ENCODE measurements at places on chromosomes 7 and 10. TPM values are rescaled to one million over a fixed set of nuclear protein-coding genes. Genes with fewer than 3 reads are reported as not detected.
A peak's percentile ranks its signal among the peaks of the same experiment; 100 is the strongest.

DNA sequence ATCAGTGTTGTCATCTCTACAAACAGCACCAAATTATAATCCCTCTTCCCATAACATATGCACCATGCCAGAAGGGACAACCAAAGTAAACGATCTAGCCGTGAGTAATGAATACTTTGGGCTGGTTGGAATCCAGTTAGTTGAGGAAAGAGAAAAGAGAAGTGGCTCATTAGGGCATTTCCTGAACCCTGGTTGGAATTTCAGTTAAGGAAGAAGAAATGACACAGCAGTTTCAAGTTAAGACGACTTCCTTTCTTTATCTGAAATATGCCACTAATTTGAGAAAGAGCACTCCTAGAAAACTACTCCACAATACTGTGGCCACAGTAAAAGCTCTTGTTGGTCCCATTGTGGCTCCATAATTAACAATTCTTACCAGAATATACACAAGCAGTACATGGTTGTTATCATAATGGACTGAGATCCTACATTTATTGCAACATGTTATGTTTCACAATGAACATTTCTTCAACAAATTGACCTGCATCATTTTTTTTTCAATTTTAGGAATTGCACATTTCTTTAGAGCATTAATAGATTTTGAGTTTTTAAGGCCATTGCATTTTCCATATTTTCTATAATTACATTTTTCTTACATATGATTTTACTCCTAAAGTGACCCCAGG is at the start of gene TFEC:
TFEC (minus strand) TSS at position 113 of the 626 bp plus-strand sequence. CDS start 46,322 bp downstream, outside the sequence.
- no peak within 1 kb of the TSS for H3K4me3 ChIP-seq
- no peaks in the 10 kb centered on the region for H3K4me1 ChIP-seq
- H3K27ac ChIP-seq, result no peak within 1 kb of the TSS
- no peaks in the 10 kb centered on the region for H3K27me3 ChIP-seq
- no peaks in the 10 kb centered on the region for H3K36me3 ChIP-seq

DNA sequence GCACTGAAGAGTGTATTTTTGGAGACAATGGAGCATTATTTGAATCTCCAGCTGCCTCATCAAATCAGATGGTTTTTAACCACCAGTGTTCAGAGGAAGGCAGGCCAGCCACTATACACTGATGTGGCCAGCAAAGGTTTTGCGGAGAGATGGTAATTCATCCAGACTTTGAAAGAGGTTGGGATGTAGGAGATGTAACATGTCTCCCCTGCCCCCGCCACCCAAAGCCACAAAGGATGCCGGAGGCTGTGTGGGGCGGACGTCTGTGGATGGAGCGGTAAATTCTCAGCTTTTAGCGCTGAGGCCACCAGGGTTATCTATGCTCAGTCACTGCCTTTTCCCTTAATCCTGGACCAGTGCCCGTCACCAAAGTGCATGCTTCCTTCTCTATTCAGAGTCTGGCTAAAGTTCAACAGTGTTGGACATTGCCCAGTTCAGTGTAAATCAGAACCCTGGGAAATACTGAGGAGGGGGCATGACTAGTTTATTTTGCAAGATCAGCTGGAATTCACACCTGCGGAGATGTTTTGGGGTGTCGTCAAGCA is 3.7 kb upstream of the TRIP6 start:
- H3K4me3 ChIP-seq, result no peak overlapping the region
- no peak overlapping the region for H3K27ac ChIP-seq
- no peaks in the 10 kb centered on the region for H3K36me3 ChIP-seq
- peak; percentile 63 for DNase-seq
- H3K27me3 ChIP-seq, result no peaks in the 10 kb centered on the region

Gene PTF1A
- total RNA-seq, result not detected

GRCh38 chr7:75638594-75639070 is 100.1 kb downstream of the HIP1 start:
- H3K4me1 ChIP-seq, result no peaks in the 10 kb centered on the region
- DNase-seq, result peak; percentile 40
- no peaks in the 10 kb centered on the region for H3K27me3 ChIP-seq
- no peaks in the 10 kb centered on the region for H3K36me3 ChIP-seq

DNA sequence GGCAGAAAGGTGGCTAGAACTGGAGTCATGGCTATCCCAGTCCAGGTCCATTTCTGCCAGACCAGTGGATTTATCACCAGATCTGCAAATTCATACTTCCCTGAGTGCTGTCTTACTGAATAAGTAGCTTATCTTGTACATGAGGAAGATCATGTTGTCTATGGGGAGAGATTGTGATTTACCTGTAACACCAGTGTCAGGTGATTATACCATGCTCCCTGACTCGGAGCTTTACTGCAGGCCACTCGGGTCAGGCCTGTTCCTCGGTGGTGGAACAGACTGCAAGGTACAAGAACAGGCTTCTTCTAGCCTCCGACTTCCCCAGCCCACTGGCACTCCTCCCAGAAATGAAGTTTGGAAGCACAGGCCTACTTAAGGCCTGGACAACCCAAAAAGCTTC is 42.6 kb upstream of the DLG5 start:
- no peak overlapping the region for H3K4me3 ChIP-seq
- H3K36me3 ChIP-seq, result no peaks in the 10 kb centered on the region
- no peak for DNase-seq
- no peaks in the 10 kb centered on the region for H3K4me1 ChIP-seq

Gene SLC29A4
- 4.6 TPM for total RNA-seq

Gene ASAH2
- 5.0 TPM for total RNA-seq

- H3K4me1 ChIP-seq, result peaks cover 23% of the 10 kb centered on the region
- peak; percentile 91 for DNase-seq
- no peak overlapping the region for H3K4me3 ChIP-seq
- no peaks in the 10 kb centered on the region for H3K27me3 ChIP-seq
- no peaks in the 10 kb centered on the region for H3K36me3 ChIP-seq
These were observed 192.3 kb downstream of the REEP3 start for GRCh38 chr10:63713191-63714144.

DNA sequence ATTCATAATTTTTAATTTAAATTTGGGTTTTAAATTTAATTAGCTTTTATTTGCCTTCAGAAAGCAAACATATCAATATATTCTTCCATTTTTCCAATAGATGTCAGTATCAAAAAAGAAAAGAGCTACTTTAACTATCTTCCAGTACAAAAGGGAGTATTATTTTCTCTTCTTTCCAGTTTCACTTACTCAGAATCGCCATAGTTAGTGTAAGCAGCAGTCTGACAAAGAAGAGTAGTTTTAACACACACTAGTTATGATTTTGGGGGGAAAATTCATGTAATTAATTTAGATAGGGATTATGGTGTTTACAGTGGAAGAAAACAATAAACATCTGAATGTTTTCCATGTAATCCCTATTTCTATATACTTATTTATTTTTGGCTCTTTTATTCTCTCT is 272.6 kb upstream of the DGKB start:
- H3K4me3 ChIP-seq, result no peak overlapping the region
- no peaks in the 10 kb centered on the region for H3K27me3 ChIP-seq
- no peak for DNase-seq
- no peak overlapping the region for H3K27ac ChIP-seq

GRCh38 chr7:32068411-32069101 is 1.7 kb downstream of the PDE1C start:
- H3K4me3 ChIP-seq, result no peak overlapping the region
- no peak for DNase-seq
- no peaks in the 10 kb centered on the region for H3K36me3 ChIP-seq
- H3K4me1 ChIP-seq, result no peaks in the 10 kb centered on the region
- no peak overlapping the region for H3K27ac ChIP-seq

GRCh38 chr7:94507462-94507861 is 2.1 kb upstream of the CASD1 start:
- no peak overlapping the region for H3K4me3 ChIP-seq
- no peak for DNase-seq
- H3K27me3 ChIP-seq, result no peaks in the 10 kb centered on the region
- peak overlapping the region; percentile 96 for H3K27ac ChIP-seq
- H3K36me3 ChIP-seq, result no peaks in the 10 kb centered on the region
- H3K4me1 ChIP-seq, result peaks cover 12% of the 10 kb centered on the region

Gene MKRN1
- total RNA-seq, result 175 TPM

DNA sequence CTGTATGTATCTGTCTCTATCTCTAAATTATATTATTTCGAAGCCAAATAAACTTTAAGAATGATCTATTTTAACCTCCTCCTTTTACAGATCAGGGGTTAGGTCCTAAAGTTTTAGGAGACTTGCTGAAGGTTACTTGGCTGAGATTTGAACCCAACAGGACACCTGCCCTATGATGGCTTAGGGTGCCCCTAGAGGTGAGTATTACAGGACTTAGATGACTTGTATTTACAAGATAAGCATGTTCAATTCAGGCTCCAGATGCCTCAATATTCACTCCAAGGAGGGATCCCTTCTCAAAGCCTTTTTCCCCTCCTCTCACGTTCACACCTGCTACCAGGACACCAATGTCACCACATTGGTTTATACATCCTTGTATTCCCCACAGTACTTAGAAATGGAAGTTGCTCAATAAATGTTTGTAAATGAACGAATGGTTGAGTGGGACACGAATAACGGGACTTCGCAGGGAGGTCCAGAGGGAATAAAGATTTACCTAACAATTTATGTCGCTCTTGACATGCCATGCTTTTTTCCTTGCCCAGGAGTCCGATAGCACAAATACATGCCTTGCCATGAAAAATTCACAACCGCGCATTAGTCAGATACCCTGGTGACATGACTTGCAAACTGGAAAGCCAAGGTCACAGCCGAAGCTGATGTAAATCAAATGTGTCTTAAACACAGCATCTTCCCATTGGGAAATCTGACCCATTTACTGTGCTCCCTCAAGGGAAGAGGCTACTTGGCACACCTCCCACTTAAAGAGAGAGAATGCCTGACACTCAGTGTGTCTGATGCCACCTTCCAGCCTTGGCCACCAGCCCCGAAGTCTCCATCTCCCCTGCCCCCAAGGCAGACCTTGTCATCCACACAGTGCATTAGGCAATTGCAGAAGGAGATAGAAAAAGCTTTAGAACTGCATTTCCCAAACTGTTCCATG is 872.2 kb upstream of the AUTS2 start:
- no peak overlapping the region for H3K4me3 ChIP-seq
- H3K36me3 ChIP-seq, result no peaks in the 10 kb centered on the region
- H3K27me3 ChIP-seq, result no peaks in the 10 kb centered on the region
- H3K27ac ChIP-seq, result no peak overlapping the region
- no peak for DNase-seq
- no peaks in the 10 kb centered on the region for H3K4me1 ChIP-seq

DNA sequence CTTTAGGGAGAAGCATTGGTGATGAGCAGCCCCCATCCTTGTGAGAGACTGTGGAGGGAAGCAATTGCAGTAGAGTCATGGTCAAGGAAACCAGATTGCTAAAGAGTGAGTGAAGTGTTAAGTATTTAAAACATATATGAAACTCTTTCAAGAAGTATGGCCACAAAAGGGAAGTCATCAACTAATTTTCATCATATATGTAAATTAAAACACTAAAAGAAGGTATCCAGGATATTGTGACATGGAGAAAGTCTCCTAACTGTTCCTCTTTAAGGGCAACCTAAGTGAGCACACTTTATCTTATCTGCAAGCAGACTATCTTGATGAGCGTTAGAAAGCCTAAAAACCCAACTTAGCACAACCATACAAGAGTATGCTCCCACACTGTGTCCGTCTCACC is 69.7 kb downstream of the CD36 start:
- no peak overlapping the region for H3K4me3 ChIP-seq
- no peaks in the 10 kb centered on the region for H3K36me3 ChIP-seq
- DNase-seq, result no peak

Gene ZNF503
- total RNA-seq, result 3.6 TPM

DNA sequence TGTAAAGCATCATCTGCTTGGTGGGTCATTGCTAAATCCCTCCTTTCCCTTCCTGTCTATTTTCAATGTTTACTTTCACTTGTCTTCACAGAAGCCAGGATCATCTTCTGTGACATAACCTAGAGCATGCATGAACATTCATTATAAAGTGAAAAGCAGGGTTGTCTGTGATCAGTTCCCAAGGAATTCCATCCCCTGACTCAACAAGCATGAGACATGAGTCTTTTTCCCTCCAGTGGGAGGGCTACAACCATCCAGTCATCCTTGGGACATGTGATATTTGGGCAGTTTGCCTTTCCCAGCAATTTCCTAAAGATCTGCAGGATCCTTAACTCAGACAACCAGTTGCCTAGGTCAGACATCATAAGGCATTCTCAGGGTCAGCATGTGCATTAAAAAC is 166.3 kb upstream of the TMEM196 start:
- H3K4me1 ChIP-seq, result no peaks in the 10 kb centered on the region
- H3K36me3 ChIP-seq, result no peaks in the 10 kb centered on the region
- H3K27me3 ChIP-seq, result no peaks in the 10 kb centered on the region
- H3K27ac ChIP-seq, result no peak overlapping the region
- DNase-seq, result no peak

GRCh38 chr7:35446091-35446490 is 192.2 kb upstream of the TBX20 start:
- no peak for DNase-seq
- H3K27ac ChIP-seq, result no peak overlapping the region
- no peak overlapping the region for H3K4me3 ChIP-seq

Gene LIPK
- total RNA-seq, result not detected

Measured in colonic mucosa (tissue), 4 donors.